RCC 7860 (cell line): ENCODE measurements at places on chromosomes 5 and 9.

DNA sequence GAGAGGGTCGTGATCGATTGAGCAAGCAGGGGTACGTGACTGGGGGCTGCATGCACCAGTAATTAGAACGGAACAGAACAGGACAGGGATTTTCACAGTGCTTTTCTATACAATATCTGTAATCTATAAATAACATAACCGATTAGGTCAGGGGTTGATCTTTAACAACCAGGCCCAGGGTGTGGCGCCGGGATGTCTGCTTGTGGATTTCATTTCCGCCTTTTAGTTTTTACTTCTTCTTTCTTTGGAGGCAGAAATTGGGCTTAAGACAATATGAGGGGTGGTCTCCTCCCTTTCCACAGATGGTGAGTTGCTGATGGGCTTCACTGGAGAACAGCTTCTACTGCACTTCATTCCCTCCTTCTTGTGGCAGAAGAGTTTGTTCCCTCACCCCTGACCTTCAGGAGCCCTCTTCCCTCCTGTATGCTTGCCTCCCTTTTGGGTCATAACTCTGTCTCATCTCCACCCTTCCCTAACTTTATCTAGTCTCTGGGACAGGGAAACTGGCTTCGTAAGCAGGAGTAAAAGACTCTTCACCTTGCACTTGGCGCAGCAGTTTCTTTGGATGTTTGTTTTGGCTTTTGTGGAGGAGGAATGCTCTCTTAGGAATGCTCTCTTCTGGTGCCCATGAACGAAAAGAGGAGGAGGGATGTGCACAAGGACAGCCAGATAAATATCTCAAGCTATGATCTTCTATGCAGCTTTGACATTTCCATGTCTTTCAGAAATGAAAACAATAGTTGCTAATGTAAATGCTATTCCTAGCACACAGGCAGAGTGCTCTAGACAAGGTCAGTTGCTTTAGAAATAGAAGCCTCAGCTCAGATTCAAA, 139.8 kb upstream of the RPS23 start:
- DNase-seq: no peak

DNA sequence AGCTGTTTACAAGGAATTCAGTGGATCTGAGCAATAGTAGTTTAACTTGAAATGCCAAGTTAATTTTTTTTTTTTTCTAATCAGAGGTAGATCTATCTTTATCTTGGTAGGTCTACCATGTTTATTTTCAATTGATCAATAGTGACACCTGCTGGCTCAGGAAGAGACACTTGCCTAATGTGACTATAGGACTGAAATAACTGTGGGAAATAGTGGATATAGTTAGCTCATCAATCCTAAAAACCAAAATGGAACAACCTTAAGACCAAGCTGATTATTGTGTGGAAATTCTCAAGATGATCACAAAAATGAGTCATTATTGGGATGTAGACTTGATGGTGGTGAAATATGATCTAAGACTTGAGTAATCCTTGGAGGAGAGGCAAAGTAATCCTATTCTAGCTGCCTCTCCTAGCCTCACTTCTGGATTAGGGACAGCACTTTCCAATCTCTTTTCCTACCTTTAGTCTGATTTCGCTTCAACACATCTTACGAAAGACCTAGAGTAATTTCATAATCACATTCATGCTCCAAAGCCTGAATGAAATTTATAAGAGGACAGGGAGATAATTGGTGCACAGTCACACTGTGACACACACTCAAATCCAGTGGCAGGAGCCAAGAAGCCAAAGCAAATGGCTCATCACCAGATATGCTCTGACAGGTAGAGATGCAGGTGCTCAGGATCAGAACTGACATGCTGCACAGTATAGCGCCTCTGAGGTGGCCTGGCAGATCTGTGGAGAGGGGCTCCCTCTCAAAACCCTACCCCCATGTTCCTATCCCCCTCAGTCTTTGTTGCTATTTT, 156.3 kb downstream of the HMHB1 start:
- peak; percentile 50 for DNase-seq

GRCh38 chr5:118310401-118310800, 677.9 kb downstream of the DTWD2 start:
- DNase-seq: no peak

DNA sequence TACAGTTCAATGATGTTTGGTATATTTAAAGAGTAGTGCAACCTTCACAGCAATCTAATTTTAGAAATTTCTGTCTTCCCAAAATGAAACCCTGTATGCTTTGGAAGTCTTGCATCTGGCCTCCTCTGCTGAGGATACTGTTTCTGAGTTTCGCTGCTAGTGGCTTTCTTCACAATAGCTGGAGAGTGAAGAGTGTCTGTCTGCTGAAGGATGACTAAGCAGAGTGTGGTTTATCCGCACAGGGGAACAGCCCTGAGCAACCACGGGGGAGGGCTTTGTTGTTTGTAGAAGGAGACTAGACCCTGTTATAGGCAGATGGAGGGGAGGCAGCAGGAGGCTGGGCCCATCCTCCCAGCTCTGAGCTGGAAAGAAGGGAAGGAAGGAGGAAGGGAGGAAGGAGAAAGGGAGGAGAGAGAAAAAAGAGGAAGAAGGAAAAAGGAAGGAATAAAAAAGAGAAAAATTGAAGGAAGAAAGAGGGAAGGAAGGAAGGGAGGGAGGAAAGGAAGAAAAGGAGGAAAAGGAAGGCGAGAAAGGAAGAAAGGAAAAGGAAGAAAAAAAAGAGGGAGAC, 10.5 kb upstream of the IRX2 start:
- no peak for DNase-seq

GRCh38 chr5:60184606-60185005, 291.1 kb upstream of the PDE4D start:
- no peak for DNase-seq

- DNase-seq: no peak
These were observed 3.9 kb upstream of the ALDH1B1 start for GRCh38 chr9:38388283-38389223.

GRCh38 chr5:33118761-33119415, 321.9 kb upstream of the TARS1 start:
- DNase-seq: no peak

- DNase-seq: no peak
These were observed 1.9 kb downstream of the NIM1K start for GRCh38 chr5:43193894-43194265.

GRCh38 chr5:142981475-142981874, 211.3 kb downstream of the ARHGAP26 start:
- DNase-seq: no peak

DNA sequence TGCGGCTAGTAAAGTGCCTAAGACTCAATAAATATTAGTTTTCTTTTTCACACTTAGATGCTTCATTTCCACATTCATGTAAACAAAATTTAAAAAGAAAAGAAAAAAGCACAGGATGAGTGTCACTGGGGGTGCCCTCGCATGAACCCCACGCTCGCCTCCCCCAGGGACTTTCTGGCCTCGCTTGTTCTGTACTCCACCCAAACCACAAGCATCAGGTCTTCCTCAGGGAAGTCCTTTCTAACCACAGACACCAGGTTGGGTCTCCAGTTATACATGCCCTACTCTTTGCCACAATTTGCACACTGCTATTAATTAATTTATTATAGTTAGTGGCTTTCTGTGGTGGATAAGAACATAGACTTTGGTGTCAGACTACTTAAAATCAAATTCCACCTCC, 92.4 kb downstream of the RORB start:
- no peak for DNase-seq

- DNase-seq: no peak
These were observed 403 bp downstream of the KIF2A start for GRCh38 chr5:62306323-62306895.

GRCh38 chr5:22242532-22242931, 610.6 kb downstream of the CDH12 start:
- no peak for DNase-seq

DNA sequence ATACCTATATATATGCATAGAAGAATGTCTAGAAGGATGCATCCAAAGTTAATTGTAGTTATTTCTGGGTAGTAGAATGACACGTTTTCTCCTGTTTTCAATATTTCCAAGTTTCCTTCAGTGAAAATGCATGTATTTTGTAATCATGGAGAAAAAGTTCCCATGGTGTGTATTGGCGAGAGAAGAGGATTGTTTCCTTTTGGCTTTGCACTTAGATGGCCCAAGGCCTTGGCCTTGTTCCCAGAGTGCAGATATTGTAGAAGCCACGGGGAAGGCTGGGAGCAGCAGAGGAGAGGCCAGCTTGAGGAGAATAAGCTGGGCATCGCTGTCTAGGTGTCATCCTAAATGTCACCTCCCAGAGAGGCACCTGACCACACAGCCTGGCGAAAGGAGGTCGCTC, 44.0 kb downstream of the IRF1 start:
- DNase-seq: no peak

DNA sequence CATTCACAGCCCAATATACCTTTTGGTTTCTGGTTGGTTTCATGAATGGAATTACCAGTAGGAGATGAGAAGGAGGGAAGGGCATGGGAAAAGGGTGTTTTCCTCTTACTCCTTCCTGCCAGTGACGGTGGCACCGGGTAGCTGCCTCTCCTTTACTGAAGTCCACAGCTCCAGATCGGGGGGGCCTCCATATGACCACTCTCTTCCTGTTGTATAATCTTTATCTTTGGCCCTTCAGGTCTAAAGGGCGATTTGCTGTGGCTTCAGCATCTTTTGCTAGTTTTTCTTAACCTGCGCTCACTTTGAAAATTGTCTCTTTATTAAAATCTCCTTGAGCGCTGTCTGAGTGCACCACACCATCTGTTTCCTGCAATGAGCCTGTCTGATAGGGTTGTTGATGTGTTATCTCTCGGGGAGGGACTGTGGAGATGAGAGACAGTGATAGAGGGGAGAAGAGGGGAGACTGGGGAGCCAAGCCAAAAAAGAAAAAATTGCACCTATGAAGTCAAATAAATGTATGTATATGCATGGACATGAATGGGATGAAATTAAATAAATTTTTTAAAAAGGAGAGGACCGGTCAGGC, 449.3 kb upstream of the KLF4 start:
- no peak for DNase-seq

GRCh38 chr5:86463339-86463738, 154.4 kb upstream of the COX7C start:
- DNase-seq: no peak

- DNase-seq: no peak
These were observed 5.8 kb downstream of the GRK6 start for GRCh38 chr5:177432143-177432838.

DNA sequence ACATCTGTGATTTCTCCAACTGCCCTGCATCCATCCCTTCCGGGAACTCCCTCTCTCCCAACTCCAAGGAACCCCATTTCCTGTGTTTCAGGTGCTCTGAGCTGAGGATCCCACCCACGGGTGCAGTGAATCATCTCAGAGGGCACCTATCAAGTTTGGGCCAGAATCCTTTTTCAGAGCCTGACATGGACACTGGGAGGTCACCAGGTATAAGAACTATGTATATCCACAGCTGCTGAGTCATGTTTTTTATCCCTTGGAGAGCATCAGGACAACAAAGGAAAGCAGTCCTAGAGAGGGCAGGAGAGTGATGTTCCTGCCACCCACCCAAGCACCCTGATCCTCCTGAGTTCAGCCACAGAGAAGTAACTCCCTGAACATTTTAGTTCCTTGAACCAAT, 3.8 kb downstream of the MED27 start:
- no peak for DNase-seq

GRCh38 chr9:4475301-4475700, 15.0 kb upstream of the SLC1A1 start:
- DNase-seq: no peak

GRCh38 chr5:129003232-129003631, 37.9 kb downstream of the SLC27A6 start:
- DNase-seq: no peak

- no peak for DNase-seq
These were observed 140.6 kb downstream of the LRRC70 start for GRCh38 chr5:62719061-62719720.

- DNase-seq: no peak
These were observed 204.6 kb downstream of the RFX3 start for GRCh38 chr9:3321186-3321585.

DNA sequence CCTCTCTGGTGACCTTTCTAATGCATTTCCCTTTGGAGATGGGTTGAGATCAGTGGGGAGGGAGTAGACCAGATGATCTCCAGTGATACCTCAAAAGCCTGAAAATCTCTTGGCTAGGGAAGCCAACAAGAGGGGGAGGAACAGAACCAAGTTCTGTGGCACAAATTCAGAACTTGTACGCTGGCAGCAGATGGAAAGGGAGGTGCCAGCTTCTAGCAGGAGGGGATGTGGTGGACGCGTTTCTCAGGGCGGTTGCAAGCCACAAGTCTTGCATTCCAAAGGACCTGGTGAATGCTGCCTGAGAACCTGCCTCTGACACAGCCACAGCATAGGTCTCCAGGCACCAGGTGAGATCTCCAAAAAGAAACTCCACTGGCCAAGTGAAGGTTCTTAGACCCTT, 13.4 kb downstream of the SLIT3 start:
- no peak for DNase-seq

DNA sequence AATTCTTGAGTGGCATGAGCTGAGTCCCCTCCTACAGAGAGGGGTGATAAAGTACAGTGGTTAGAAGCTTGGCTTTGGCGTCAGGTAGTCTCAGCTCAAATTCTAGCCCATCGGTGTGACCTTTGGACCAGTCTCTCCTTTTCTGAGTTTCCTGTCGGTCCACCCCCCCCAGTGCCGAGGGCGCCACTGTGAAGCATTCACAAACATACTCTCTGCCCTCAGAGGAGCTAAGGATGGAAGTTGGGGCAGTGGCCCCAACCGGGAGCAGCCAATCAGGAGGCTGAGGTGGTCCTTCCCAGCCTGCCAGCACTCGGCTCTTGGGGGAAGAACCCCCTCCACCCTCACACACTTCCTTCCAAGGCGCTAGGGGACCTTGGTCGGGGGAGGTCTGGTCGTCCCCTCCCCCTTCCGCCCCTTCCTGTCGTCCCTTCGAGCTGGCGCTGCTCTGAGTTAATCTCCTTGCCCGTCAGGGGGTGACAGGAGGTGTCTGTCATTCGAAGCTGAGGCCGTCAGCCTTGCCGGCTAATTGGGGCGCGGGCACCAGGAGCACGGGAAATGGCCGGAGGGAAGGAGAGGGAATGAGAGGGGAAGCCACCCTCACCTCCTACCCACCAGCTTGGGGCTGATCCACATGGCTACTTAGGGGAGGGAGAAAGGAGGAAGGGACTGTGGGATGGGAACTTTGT, 53.0 kb downstream of the CXXC5 start:
- peak; percentile 32 for DNase-seq

- DNase-seq: peak; percentile 88
These were observed 5.3 kb upstream of the KLF9 start for GRCh38 chr9:70419556-70420440.
